ENCODE measurements at places on chromosomes 3 and 15. TPM values are rescaled to one million over a fixed set of nuclear protein-coding genes. Genes with fewer than 3 reads are reported as not detected.

DNA sequence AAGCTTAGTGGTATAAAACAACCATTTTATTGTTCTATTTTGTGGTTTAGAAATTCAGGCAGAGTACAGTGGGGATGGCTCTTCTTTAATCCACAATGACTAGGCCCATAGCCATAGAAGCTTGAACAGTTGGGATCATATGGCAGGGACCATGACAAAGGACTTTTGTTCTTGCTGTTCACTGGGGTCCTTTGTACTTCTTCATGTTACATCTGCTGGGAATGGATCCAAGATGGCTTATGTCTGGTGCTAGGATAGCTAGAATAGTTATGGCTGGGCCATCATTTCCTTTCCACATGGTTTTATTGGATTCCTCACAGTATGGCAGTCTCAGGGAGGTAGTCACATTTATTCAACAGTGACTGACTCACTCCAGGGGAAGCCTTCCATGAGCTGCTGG lies 427.9 kb upstream of the AGTR1 start:
- no peak for DNase-seq

DNA sequence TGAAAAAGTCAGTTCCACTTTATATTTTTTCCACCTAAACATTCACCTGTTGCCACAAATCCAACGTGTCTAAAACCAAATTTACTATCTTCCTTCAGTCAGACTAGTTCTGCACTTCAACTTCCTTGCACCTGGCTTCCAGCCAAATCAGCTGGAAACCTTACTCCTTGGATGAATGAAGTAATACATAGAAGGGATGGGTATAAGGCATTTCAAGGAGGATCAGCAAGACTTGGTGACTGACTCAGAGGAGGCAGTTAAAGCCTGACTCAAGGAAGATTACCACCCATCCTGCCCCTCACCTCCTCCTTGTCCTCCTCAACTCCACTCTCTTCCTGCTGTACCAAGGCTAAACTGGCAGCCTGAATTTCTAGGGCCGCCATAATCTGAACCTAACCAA lies 37.1 kb downstream of the QTRT2 start:
- no peak for DNase-seq

The ZNF619 gene
- 7.3 TPM for total RNA-seq

The NRROS gene
- total RNA-seq, result 2.0 TPM

DNA sequence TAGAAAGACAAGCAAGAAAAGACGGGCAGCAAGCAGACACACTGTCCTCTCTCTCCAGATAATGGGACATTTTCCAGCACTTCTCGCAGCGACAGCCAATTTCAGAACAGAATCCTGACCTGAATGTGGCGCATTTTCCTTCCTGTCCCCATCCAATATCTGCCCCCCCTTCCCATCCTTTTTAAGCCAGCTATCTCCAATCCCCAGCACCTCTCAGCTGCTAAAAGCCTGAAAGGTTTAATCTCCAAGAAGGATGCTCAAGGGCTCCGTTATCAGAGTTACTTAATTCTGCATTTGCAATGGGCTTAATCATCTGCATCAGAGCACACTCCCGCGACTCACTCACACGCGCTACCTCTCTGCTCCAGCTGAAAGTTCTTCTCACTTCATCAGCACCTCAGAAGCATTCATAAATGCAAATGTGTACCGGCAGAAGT lies 50.5 kb downstream of the SRGAP3 start:
- no peak for DNase-seq

- no peak for DNase-seq
These were observed 1.2 kb downstream of the KLHDC8B start for GRCh38 chr3:49172551-49173041.

The GOLGA6L9 gene
- total RNA-seq, result 13.3 TPM

The PSTPIP1 gene
- not detected for total RNA-seq

The PXYLP1 gene
- 36.3 TPM for total RNA-seq

DNA sequence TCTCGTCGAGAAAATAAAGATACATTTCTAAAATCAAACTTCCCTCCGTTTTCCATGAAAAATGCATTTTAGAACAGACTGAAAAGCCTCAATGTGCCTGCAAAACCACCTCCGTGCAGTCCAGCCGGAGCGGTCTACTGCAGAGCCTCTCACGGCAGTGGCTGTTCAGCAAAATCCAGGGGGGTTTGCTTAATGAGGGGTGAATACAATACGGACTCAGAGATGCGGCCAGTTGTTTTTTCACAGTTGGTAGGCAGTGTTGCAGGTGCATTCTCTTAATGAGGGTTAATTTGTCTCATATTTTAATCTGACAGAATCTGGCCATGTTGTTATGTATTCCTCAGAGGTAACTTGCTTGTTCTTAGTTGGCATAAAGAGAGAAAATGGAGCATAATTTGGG lies 223.0 kb downstream of the EBLN2 start:
- DNase-seq, result no peak

The FBLN2 gene
- 14.1 TPM for total RNA-seq

DNA sequence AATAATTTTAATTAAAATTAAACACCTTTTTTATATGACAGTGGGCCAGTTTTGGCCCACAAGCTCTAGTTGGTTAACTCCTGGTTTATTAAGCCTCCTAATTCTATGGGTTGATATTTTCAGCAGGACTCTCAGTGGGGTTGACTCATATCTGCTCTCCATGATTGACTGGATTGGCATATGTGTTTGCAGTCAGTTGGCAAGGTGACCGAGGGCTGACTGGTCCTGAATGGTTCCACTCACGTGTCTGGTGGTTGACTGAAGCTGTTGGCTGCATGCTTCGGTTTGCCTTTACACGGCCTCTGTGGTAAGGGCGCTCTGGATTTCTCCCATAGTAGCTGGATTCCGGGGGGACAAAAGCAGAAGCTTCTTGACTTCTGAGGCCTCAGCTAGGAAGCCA lies 65.3 kb upstream of the ZNF280D start:
- no peak for DNase-seq

The LMAN1L gene
- total RNA-seq, result not detected

GRCh38 chr3:133521946-133522345 lies 51.5 kb upstream of the CDV3 start:
- no peak for DNase-seq

The GHRL gene
- 45.8 TPM for total RNA-seq

- DNase-seq, result peak; percentile 33
These were observed 319.0 kb downstream of the GABRB3 start for GRCh38 chr15:26453914-26454313.

The INKA1 gene
- total RNA-seq, result not detected

- no peak for DNase-seq
These were observed at the start of gene PLA1A for GRCh38 chr3:119597548-119598288. TSS of gene PLA1A (plus strand) at chr3:119597885. CDS start at chr3:119597914, 29 bp downstream.

The IGSF11 gene
- total RNA-seq, result 2.2 TPM

DNA sequence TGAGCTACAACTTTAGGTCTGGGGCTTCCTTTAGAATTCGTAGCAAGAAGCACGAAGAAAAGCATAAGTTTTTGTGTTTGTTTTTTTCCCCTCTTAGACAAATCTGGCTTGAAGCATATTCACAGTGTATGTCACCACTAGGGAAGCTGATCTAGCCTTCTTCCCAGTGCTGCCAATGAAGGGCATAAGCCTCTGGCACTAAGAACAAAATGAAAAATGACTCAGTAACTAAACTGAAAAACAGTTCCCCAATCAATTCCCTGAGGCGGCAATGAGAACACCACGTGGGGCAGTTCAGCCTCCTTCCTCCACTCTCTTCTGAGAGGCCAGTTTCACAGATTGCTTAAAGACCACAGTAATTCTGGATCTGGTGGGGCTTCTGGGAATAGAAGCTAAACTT lies 338.1 kb downstream of the GAP43 start:
- no peak for DNase-seq

The ERICH6 gene
- not detected for total RNA-seq

DNA sequence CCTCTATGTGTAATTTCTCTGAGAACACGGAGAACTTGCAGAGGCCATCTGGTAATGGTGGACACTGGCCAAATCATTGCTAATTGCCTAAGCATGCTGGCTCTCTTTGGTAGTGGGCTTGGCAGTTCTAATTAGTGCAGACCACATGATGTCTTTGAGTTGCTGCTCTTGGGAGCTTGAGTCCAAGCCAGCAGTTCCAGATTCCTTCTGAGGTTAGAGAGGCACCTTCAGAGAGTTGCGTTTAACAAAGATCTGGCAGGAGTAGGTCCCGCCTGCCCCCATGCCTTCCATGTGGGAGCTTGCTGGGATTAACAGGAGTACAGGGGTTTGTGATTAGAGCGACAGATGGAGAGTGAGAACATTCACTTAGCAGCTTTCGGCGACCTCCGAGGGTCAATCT lies 449.0 kb upstream of the LMCD1 start:
- DNase-seq, result no peak

The CMTM8 gene
- total RNA-seq, result 33.8 TPM

The ATP8B4 gene
- 0.98 TPM for total RNA-seq

- no peak for DNase-seq
These were observed 14.4 kb downstream of the NR2F2 start for GRCh38 chr15:96344706-96345559.

The ARPIN gene
- 20.4 TPM for total RNA-seq

The HOMER2 gene
- 21.0 TPM for total RNA-seq

The FES gene
- total RNA-seq, result 16.2 TPM

- DNase-seq, result no peak
These were observed 2.0 kb upstream of the IL20RB start for GRCh38 chr3:136955813-136956212.

The PPP1R14D gene
- total RNA-seq, result 1.5 TPM

DNA sequence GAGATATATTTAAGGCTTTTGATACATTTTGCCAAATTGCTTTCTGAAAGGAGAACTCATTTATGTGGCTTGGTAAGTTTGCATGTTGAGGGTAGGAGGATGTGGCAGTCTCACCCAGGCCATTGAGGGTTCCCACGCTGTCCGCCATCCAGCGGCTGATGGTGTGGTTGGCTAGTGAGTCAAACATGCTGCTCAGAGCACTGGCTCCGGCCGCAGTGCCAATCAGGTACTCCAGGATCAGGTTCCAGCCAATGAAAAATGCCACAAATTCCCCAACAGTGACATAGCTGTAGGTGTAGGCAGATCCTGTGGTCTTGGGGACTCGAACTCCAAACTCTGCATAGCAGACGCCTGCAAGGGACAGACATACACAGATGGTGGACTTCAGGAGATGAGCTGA lies 82.3 kb downstream of the CLDN11 start:
- no peak for DNase-seq

- no peak for DNase-seq
These were observed 194.8 kb upstream of the DPH6 start for GRCh38 chr15:35740761-35741160.

The CELF6 gene
- 1.4 TPM for total RNA-seq

DNA sequence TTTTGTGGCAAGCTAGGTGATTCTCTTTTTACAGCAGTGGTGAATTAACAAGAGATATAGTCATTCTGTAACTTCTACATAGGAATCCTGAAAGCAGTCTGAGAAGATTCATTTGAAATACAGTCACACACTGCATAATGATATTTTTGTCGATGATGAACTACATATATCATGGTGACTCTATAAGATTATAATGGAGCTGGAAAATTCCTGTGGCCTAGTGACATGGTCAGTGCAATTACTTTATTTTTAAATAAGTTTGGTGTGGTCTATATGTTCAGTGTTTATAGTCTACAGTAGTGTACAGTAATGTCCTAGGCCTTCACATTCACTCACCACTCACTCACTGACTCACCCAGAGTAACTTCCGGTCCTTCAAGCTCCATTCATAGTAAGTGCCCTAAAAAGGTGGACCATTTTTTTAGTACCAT lies 511.4 kb upstream of the MCTP2 start:
- no peak for DNase-seq

DNA sequence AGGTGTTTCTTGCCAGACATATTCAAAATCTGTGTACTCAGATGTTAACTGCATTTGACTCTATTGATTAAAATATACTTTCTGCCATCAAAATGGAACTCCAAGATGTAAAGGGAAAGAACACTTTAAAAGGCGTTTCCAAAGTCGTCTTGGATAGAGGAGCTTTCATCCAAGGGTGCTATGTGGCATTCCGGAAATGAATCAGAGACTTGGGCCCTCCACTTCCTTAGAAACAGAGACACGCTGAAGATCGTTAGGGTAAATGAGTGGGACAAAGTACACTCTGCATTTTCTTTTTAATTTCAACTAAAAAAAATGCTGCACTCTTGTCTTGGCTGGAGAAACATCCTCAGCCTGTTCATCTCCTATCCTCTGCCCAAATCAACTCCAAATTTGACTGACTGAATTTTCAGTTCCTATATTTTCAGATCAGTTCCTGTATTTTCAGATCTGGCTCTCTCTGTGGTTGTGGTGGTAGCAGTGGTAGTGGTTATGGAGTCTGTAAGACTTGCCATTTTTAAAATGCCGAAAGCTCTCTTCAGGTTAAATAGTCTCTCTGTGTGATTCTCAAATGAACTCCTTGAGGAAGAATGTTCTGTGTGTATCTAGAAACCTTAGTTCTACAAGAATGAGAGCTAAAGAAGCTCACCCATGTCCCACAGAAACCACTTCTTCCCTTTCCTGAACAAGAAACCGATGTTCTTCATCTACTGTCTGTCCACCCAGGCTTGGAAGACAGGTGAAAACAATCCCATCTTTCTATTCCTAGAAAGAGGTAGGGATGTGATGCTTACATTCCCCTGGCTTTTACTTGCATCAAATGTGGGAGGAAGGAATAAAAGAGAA lies 156.8 kb upstream of the ICE2 start:
- DNase-seq, result no peak

The MYH15 gene
- 0.91 TPM for total RNA-seq

DNA sequence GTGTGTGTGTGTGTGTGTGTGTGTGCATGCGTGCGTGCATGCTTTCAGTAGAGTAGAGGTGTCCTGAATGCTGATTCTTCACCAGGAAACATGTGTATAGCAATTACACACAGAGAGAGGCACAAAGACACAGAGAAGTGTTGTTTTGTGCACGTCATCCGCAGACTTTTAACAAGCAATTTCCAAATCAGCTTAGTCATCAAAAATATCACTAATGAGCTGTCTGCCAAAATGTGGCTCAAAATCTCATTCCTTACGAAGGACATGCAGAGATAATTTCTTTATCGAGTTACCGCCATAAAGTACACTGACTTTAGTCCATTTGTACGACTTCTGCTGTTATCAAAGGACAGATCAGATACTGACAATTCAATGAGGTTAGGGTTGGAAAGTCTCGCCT lies 274.9 kb upstream of the RARB start:
- no peak for DNase-seq

- no peak for DNase-seq
These were observed 1070.4 kb downstream of the ROBO1 start for GRCh38 chr3:78697426-78697825.

DNA sequence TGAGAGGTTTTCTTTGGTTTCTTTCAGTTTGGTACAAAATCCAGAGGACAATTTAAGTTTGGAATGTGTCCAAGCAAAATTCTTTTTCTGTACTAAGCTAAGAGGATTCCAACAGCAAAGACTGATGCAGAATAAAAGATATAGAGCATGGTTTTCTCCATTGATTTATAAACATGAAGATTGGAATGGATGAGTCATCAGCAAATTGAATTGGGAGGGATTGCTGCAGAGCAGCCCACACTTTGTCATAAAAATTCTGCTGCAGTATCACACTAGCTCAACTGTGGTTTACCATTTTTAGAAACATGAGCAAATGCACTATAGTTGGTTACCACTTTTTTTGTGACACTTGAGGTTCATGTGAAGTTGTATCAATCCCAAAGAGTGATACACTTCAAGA lies 16.1 kb upstream of the LARP6 start:
- DNase-seq, result no peak
